T-cell (primary cell): ENCODE measurements at places on chromosomes 7 and 10.

GRCh38 chr7:149060156-149060555 lies 30.4 kb downstream of the ZNF786 start:
- no peak for DNase-seq

GRCh38 chr7:19617901-19618300 lies 90.9 kb downstream of the POLR1F start:
- no peak for DNase-seq

DNA sequence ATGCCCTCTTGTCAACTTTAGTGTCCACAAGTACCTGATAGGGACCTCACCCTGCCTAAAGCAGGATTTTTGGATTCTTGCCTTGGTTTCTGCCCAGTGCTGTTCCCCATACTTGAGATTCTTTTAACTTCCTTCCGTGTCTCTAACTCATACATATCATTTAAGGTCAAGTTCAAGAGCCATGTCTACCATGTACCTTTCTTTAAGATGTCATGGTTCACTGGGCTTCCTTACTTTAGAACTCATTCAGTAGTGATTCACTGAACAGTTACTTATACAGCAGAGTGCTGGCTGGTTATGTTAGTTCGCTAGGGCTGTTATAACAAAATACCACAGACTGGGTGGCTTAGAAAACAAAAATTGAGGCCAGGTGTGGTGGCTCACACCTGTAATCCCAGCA lies 5.0 kb upstream of the CFAP58 start:
- no peak for DNase-seq

GRCh38 chr7:117458977-117459583 lies 20.7 kb upstream of the CFTR start:
- no peak for DNase-seq

GRCh38 chr10:114879541-114880158 lies 58.1 kb downstream of the FHIP2A start:
- DNase-seq: peak; percentile 31

DNA sequence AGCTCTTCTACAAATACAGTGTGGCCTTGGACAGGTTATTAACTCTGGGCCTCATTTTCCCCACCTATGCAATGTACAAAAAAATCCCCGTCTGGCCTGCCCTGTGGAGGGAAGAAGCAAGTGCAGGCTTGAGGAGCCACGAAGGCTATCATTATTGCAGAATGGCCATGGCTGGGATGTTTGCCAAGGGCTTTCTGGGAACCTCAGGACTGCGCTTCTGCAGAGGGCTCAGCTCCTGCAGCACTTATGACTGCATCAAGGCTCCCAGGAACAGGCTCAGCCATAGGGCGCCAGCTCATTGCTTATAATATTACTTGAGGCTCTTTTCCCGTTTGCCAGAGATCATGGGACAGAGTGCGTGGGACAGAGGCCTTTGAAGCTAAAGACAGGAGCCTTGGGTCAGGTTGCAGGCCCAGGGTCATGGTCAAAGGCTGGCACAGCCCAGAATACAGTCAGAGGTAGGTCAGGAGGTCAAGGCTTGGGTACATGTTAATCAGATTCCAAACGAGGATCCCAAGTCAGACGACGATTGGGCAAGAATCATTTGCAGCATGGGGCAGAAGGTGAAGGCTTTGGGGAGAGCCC lies 20.6 kb upstream of the C10orf105 start:
- DNase-seq: no peak

GRCh38 chr7:144503215-144503614 lies 99.7 kb upstream of the NOBOX start:
- no peak for DNase-seq

DNA sequence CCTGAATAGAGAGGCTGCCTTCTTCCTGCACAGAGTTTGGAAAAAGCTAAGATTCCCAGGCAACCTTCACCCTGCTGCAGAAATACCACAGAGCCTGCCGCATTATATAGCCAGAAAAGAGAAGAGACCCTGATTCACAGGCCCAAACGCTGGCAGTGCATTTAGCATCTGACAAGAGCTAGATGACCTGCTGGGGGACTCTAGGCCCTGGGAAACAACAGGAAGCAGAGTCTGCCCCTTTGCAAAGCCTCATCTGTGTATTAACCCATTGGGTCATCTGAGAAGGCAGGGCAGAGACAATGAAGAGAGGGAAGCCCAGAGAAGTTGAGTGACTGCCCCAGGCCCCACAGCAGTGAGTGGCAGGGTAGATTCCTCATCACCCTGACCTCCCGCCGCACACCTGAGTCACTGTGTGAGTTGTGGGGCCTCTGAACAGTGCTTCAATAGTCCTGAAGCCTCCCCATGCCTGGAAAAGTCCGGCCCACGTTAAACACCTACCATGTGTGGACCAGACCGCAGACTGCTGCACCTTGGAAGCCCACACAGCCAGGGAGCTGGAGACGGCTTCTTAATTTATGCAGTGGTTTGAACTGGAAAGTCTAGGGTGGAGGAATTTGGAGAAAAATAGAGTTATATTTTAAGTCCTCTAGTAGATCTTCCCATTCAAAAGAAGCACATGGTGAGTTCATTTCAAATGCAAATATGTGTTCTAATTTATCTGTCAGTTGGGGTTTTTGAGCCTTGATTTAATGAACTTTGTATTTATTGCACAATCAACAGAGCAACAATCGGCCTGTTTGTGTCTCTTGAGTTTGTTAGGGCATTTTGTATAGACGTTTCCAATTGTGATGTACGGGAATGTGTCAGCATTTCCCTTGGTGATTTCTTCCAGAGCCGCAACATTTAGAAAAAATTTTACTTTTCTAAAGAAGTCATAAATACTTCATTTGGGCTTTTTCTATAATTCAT lies 80.4 kb upstream of the GPR26 start:
- DNase-seq: no peak

DNA sequence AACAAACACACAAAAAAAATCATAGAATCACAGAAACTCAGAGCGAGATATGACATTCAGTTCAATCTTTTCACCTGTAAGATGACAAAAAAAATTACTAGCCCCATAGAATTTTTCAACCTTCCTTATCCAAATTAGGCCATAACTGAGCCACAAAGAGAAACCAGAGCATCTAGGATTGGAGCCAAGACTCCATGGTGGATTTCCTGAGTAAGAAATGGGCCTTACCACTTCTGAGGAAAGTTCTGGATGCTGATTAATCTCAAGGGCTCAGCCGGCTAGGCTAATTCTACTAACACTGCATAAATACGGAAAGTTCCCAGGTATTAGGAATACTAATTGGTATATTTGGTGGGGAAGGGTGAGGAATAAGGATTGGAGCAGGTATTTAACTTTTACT lies 16.8 kb downstream of the LIPM start:
- DNase-seq: no peak

- DNase-seq: no peak
These were observed 794.6 kb upstream of the LRRN3 start for GRCh38 chr7:110296321-110296720.

- DNase-seq: no peak
These were observed 74.5 kb upstream of the VKORC1L1 start for GRCh38 chr7:65798111-65799075.

- no peak for DNase-seq
These were observed 288.3 kb downstream of the AHR start for GRCh38 chr7:17586711-17587110.

DNA sequence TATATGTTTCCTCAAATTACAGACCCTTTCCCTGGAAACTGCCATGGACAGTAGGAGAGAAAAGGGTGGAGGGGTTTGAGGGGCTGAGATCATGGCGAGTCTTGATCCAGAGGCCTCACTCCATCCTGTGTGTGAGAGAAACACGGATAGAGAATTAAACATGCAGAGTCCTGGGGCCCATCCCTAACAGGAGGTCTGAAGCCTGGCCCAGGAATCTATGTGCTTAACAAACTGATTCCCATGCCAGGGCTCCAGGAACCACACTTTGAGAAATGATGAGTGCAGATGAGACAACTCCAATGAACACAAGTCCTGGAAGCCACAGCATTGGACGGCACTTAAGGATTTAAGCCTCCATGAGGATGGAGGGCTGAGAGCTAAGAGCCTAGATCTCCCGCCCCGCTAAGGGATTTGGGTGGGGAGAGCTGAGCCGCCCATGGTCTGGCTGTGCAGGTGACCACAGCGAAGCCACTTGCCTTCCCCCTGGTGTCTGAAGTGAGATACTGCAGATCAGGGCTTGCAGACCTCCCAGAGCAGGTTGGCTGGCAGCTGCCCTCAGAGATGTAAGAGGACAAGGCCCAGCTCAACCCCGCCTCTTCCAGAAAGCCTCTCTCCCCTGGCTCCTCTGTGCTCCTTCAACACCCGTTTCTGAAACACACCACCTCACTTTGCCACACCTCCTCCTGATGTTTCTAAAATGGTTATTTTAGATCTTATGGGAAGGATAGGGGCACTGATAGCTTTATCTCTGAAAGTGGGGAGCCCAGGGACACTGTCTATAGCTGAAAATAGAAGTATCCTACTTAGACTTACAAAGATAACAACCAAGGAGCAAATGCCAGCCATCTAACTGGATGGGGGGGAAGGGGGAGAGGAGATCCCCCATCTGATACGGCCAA lies 24.8 kb upstream of the EIF5AL1 start:
- peak; percentile 6 for DNase-seq

- DNase-seq: no peak
These were observed 1.9 kb upstream of the STX1A start for GRCh38 chr7:73721377-73721817.

- no peak for DNase-seq
These were observed 159.7 kb downstream of the CCDC3 start for GRCh38 chr10:12841826-12842225.

GRCh38 chr7:26513948-26514347 lies 222.3 kb downstream of the SNX10 start:
- DNase-seq: no peak
